Neuronal stem cell (in vitro differentiated cells): ENCODE measurements at places on chromosomes 7 and 10.

- no peak for DNase-seq
- no peaks in the 10 kb centered on the region for H3K36me3 ChIP-seq
- H3K27me3 ChIP-seq = no peaks in the 10 kb centered on the region
- no peak overlapping the region for H3K4me3 ChIP-seq
These were observed 191.5 kb downstream of the PHTF2 start for GRCh38 chr7:77989981-77990566.

DNA sequence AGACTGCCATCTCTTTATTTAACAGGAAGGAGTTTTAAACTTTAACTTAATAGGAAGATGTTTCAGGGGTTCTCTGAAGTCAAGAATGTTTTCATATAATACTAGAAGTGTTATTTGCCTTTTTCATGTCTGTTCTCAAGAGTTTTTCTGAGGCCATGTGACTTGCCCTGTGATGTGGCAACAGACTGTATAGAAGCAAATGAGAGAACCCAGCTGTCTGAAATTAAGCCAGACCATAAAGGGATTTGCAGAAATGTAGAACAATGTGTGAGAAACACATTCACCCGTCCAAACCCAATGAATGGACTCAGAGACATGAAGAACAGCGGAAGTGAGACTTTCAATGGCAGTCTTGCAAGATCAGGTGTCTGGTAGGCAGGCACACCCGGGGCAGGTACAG is 23.8 kb downstream of the MAPK8 start:
- peaks cover 2% of the 10 kb centered on the region for H3K36me3 ChIP-seq
- no peaks in the 10 kb centered on the region for H3K27me3 ChIP-seq
- no peak overlapping the region for H3K27ac ChIP-seq
- no peak for DNase-seq

DNA sequence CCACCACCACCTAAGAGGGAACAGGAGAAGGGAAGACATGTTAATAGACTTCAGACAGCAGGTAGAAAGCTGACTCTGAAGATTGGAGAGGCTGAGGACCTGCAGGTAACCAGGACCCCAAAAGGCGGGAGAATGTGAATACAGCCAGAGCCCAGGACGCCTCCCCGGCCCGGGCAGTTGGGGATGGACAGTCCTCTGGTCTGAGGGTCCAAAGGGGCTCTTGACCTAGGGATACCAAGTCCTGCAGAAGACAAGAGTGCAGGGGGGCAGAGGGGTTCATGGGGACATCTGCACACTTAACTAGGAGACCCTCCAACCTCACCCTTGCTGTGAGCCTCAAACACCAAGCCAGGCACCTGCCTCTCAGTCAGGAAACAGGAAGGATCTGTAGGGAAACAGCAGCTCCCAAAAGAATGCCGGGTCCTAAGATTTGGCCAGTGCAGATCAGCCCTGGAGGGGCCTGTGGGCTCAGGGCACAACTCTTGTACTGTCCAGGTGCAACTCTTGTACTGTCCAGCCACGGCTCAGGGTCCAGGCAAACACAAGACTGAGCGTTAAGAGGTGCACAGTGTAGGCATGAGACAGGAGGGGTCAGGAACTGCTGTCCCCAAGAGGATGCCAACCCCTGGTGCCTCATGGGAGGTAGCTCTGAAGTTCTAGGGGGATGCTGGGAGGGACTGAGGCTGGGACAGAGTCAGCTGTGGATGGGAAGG is 2.3 kb upstream of the STK32C start:
- peaks cover 15% of the 10 kb centered on the region for H3K4me1 ChIP-seq
- no peak overlapping the region for H3K4me3 ChIP-seq
- DNase-seq = no peak

DNA sequence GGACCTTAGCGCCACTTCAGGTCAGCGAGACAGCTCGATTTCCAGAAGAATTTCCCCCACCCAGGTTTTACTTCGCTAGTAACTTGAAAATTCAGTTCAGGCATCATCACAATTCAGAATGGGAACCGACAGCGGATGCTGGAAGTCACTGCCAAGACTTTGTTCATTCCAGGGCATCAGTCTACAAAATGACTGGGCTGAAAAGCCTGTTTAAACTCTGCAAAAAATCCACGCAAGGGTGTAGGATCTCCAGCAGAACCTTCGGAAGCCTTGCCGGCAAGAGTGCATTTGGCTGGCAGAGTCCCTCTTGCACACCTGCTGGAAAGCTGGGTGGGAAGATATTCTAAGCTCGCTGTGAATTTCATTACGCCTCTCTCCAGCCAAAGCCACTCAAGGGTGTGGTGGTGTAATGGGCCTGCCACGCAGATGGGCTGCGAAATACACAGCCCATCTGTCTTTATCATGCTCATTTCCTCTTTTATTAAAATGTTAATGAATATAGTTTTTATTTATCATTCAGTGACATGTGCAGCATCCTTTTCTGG is 672.0 kb upstream of the FOXK1 start:
- H3K4me1 ChIP-seq = peaks cover 11% of the 10 kb centered on the region
- no peaks in the 10 kb centered on the region for H3K27me3 ChIP-seq
- no peak overlapping the region for H3K27ac ChIP-seq
- no peak for DNase-seq
- no peak overlapping the region for H3K4me3 ChIP-seq

DNA sequence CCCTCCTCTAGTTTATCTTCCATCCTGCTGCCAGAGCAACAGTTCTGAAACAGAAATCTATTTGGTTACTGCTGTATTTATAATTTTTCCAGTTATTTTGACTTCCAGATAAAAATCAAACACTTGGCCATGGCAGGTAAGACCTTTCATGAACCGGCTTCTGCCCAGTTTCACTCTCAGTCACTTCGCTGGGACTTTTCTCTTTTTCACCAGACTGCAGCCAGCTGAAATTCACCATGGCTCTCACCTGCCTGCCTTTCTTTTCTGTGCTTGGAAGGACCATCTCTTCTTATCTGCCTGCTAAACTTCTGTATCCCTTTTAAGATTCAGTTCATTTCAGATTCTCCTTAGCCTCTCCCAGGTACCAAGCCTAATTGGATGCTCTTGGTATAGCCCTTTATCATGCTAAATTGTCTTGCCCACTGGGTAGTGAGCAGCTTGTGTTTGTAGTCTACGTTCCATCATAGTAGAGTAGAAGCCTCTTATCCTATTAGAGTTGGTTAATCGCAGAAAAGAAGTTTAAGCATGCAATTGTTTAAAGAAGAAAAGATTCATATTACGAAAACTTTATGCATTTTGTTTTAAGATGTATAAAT is 71.7 kb downstream of the TAF3 start:
- H3K4me1 ChIP-seq = peaks cover 2% of the 10 kb centered on the region
- no peak overlapping the region for H3K4me3 ChIP-seq
- no peak for DNase-seq
- H3K36me3 ChIP-seq = no peaks in the 10 kb centered on the region
- H3K27ac ChIP-seq = no peak overlapping the region

- H3K4me1 ChIP-seq = no peaks in the 10 kb centered on the region
- peak; percentile 61 for DNase-seq
- H3K27ac ChIP-seq = no peak overlapping the region
- peaks cover 41% of the 10 kb centered on the region for H3K36me3 ChIP-seq
- H3K27me3 ChIP-seq = no peaks in the 10 kb centered on the region
These were observed 21.0 kb downstream of the UPP1 start for GRCh38 chr7:48109848-48110663.

- H3K4me1 ChIP-seq = peaks cover 25% of the 10 kb centered on the region
- H3K27ac ChIP-seq = peak overlapping the region; percentile 94
- H3K4me3 ChIP-seq = peak overlapping the region; percentile 99
- DNase-seq = peak; percentile 76
- H3K36me3 ChIP-seq = peaks cover 21% of the 10 kb centered on the region
- no peaks in the 10 kb centered on the region for H3K27me3 ChIP-seq
These were observed 442 bp upstream of the LZTS2 start for GRCh38 chr10:100998991-100999741.

- peaks cover 2% of the 10 kb centered on the region for H3K27me3 ChIP-seq
- H3K4me1 ChIP-seq = peaks cover 7% of the 10 kb centered on the region
- DNase-seq = peak; percentile 87
- H3K36me3 ChIP-seq = no peaks in the 10 kb centered on the region
- no peak overlapping the region for H3K27ac ChIP-seq
These were observed 102.0 kb downstream of the STRA8 start for GRCh38 chr7:135335628-135336139.

DNA sequence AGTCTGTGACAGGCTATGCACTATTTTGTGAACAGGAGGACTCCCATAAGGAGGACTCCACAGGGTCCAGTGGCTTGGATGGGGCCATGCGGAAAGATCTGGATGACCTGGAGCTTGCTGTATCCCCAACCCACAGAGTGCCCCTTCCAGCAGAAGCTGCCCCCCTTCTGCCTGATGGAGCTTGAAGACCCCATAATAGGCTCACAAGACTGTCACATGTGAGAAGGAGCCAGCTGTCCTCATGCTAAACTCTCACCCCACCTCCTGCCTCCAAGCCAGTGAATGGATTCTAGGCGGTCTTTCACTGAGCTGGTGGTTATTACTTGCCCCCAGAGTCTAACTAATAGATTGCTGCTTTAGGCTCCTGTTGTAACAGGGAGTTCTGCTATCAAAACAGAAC is 79.1 kb downstream of the XRCC2 start:
- no peaks in the 10 kb centered on the region for H3K36me3 ChIP-seq
- no peaks in the 10 kb centered on the region for H3K27me3 ChIP-seq
- H3K27ac ChIP-seq = no peak overlapping the region
- H3K4me3 ChIP-seq = no peak overlapping the region
- DNase-seq = no peak

DNA sequence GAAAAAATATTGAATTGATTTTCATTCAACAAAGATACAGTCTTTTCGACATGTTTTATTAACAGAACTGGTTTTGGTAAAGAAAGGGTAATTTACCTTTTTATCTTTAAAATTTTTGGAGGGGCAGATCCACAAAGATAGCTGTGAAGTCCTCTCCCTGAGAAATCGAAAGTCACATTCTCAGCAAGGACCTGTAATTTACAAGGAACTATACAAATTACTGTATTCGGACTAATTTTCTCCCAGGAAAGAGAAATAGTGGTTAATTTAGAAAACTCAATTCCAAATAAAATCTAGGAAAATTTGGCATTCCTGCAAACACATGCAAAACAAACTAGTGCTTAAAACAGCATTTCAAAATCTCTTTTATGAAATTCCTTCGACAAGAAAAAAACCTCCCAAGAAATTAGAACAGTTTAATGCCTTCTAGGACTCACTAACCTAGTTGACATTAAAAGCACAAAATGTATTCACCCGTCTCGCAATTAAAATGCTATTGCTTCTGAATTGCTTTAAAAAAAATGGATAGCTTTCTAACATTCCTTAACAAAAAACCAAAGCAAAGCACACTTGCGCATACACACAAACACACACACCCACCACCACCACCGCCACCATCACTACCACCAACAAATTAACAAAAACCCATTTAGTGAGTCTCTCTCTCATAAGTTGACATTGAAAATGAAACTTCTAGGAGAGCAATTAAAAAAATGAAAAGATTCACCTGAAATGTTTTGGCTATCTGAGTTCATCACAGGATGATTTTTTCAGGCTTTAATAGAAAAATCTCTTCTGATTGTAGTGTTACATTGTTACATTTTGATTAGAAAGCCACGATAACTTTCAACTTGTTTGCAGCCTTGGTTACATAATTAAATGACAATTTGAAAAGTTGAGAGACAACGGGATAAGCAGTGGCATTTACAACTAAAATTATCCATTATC is 4.0 kb upstream of the NKX2-3 start:
- no peak overlapping the region for H3K4me3 ChIP-seq
- H3K27ac ChIP-seq = no peak overlapping the region
- peaks cover 1% of the 10 kb centered on the region for H3K4me1 ChIP-seq
- no peaks in the 10 kb centered on the region for H3K36me3 ChIP-seq
- H3K27me3 ChIP-seq = peaks cover 72% of the 10 kb centered on the region

- H3K36me3 ChIP-seq = no peaks in the 10 kb centered on the region
- no peak for DNase-seq
- H3K27ac ChIP-seq = no peak overlapping the region
- no peak overlapping the region for H3K4me3 ChIP-seq
These were observed 29.2 kb downstream of the KIAA1549 start for GRCh38 chr7:138951953-138952352.

DNA sequence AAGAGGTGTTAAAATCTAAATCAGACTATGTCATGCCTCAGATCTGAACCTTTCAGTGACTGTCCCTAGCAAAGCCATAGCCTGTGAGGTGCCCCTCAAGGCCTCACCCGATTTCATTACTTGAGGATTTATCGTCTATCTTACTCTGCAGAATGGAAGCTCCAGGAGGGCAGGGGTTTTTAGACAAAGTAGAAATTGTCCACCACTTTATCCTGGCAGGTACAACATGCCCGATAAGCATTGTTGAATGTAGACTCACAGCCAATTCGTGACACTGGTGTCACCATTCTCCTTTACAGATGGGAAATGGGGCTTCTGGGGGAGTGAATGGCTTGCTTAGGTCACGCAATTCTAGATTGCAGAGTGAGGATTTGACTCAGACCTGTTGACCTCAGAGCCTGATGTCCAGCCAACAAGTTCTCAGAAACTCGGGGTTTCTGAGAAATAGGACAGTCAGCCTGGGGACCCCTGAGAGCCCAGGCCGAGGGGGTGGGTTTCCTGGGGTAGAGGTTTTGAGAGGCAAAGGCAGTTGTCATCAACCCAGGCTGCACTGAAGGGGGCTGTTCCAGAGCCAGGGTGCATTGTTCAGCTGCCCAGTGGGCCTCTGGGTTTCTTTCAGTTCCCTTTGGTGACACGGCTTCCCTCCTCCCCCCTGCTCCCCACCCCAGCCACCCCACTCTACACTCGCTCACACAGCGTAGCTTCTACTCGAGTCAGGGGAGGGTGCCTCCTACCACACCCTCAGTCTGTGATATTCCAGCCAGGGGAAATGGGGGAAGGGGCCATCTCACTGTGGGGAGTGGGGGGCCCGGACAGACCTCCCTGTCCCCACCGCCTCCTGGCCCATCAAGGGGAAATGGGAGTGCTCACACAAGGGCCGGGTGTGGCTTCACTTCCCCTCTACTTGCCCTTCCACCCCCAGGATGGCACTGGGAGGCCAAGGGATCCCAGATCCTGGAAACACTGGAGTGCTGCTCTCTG is 3.1 kb upstream of the IRF5 start:
- H3K4me3 ChIP-seq = no peak overlapping the region
- peaks cover 89% of the 10 kb centered on the region for H3K27me3 ChIP-seq
- no peak overlapping the region for H3K27ac ChIP-seq
- no peaks in the 10 kb centered on the region for H3K36me3 ChIP-seq

GRCh38 chr7:134792968-134793367 is 13.5 kb downstream of the CALD1 start:
- H3K36me3 ChIP-seq = peaks cover 4% of the 10 kb centered on the region
- H3K27me3 ChIP-seq = no peaks in the 10 kb centered on the region
- H3K27ac ChIP-seq = no peak overlapping the region
- no peak overlapping the region for H3K4me3 ChIP-seq

DNA sequence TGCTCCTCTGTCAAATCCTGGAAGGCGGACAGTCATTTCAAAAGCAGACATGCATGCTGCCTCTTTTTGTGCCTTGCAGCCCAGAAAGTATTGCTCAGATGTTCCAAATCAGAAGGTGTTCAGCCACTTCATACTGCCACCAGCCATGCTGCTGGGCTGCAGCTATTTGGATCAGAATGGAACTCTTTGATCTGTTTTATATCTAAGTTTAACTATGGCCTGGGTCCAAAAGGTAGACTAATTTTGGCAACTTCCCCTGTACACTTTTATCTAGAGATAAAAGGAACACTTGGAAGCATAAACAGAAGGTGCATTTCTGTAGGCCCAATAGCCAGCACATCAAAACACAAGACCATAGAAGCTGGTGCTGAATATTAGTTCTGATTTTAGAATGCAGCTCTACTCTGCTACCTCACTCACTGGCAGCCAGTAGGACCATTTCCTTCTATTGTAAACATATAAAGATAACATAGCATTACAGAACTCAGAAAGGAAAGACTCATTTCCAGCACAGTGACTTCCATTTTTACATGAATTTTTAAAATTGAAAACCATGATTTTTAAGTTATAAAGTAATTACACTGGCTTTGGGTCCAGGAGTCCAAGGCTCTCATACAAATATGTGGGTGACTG is 143.1 kb upstream of the CAV2 start:
- no peaks in the 10 kb centered on the region for H3K36me3 ChIP-seq
- H3K4me1 ChIP-seq = peaks cover 7% of the 10 kb centered on the region
- DNase-seq = no peak
- H3K27ac ChIP-seq = no peak overlapping the region
- H3K27me3 ChIP-seq = no peaks in the 10 kb centered on the region
- no peak overlapping the region for H3K4me3 ChIP-seq
